ENCODE measurements at places on chromosomes 11 and 22. TPM values are rescaled to one million over a fixed set of nuclear protein-coding genes. Genes with fewer than 3 reads are reported as not detected.
A peak's percentile ranks its signal among the peaks of the same experiment; 100 is the strongest.

NEFH gene
- polyA plus RNA-seq = 3.5 TPM

DNA sequence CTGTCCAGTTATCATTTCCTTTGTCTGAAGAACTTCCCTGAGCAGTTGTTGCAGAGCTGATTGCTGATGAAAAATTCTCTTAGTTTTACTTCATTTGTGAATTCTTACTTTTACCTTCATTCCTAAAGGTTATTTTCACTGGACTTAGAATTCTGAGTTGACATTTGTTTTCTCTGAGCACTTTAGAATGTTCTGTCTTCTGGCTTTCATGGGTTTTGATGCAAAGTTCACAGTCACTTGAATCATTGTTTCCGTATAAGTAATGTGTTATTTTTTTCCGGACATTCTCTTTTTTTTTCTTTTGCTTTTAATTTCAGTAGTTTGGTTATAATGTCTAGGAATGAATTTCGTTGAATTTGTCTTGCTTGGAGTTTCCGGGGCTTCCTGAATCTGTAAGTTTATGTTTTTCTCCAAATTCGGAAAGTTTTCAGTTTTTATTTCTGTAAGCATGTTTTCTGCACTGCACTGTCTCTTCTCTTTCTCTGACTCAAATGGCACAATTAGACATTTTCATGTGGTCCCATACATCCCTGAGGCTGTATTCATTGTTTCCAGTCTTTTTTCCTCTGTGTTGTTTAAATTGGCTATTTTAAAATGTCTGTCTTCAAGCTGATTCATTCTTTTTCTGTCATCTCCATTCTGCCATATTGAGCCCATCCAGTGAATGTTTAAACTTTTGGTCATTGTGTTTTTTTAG, 68.5 kb upstream of the NARS2 start:
- no peaks in the 10 kb centered on the region for H3K36me3 ChIP-seq
- H3K27ac ChIP-seq = no peak overlapping the region
- no peaks in the 10 kb centered on the region for H3K4me1 ChIP-seq

DBX1 gene
- not detected for polyA plus RNA-seq

DNA sequence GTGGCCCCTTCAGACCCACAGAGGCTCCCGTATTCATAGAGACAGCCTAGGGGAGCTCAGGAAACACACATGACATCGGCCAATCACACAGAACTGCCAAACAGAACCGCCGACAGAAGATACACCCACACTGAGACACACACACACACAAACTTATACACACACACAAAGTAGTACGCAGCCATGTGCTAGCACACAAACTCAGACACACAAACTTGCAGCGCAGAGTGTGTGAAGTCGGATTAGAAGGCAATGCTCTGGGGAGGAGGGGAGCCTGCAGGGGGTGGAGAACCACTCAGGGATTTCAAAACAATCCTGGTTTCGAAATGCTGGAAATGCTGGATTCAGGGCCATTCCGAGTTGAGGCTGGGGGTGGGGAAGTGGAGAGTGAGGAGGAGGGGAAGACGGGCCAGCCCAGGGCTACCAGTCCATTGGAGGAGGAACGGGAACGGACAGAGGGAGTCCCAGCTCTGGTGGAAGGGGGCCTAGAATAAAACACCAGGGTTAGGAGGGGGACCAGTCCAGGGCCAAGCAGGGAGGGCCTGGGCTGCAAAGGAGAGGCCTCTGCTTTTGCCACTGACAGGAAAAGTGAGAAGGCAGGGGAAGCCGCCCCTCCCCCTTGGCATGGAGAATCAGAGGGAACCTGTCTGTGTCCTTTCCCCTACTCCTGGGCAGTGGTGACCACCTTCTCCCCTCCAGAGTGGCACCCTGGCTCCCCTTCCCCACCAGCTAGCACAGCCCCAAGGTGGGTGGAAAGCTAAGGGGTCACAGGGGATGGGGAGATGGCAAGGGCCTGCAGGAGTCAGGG, 4.4 kb downstream of the BCL9L start:
- H3K27me3 ChIP-seq = no peaks in the 10 kb centered on the region
- peaks cover 81% of the 10 kb centered on the region for H3K4me1 ChIP-seq
- H3K27ac ChIP-seq = peak overlapping the region; percentile 95

SLC1A2 gene
- polyA plus RNA-seq = under 0.01 TPM

DNA sequence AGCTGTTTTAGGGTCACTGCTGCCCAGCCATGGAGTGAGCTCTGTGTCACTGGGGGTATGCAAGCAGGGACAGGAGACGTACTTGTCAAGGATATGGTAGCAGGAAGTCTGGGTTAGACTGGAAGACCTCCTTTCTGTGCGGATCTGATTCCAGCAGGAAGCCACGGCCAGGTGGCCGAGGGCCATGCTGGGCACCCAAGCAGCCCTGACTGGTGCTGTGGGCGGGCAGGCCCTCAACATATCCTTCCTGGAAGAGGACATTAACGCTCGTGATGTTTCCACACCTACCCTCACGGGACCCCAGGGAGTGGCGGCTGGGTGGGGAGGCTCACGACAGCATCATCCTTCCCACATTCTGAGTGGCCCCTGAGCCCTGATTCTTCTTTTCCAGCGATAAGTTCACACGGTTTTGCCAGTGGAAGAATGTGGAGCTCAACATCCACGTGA, 8.7 kb upstream of the ANKRD13D start:
- H3K27ac ChIP-seq = no peak overlapping the region
- no peak overlapping the region for H3K4me3 ChIP-seq
- DNase-seq = no peak
- no peaks in the 10 kb centered on the region for H3K27me3 ChIP-seq

- no peaks in the 10 kb centered on the region for H3K36me3 ChIP-seq
- H3K4me1 ChIP-seq = no peaks in the 10 kb centered on the region
- H3K4me3 ChIP-seq = no peak overlapping the region
Measured at GRCh38 chr22:40411506-40411861, 41.1 kb downstream of the SGSM3 start.

GRCh38 chr11:67381244-67381972, 8.0 kb upstream of the CLCF1 start:
- DNase-seq = no peak
- no peaks in the 10 kb centered on the region for H3K27me3 ChIP-seq
- no peak overlapping the region for H3K4me3 ChIP-seq
- H3K4me1 ChIP-seq = peaks cover 33% of the 10 kb centered on the region
- H3K36me3 ChIP-seq = no peaks in the 10 kb centered on the region
- no peak overlapping the region for H3K27ac ChIP-seq
